ENCODE measurements at places on chromosomes 12 and 14.

GRCh38 chr12:25623816-25624215, 70.7 kb upstream of the LMNTD1 start:
- DNase-seq: no peak

GRCh38 chr12:122206976-122207375, 3.5 kb downstream of the B3GNT4 start:
- no peak for DNase-seq

- DNase-seq: no peak
Observed at GRCh38 chr12:22016982-22017381, 29.0 kb upstream of the CMAS start.

- no peak for DNase-seq
Observed at GRCh38 chr12:90128526-90128925, 419.9 kb upstream of the ATP2B1 start.

- no peak for DNase-seq
Observed at GRCh38 chr14:40164083-40164482, 731.9 kb upstream of the FBXO33 start.

DNA sequence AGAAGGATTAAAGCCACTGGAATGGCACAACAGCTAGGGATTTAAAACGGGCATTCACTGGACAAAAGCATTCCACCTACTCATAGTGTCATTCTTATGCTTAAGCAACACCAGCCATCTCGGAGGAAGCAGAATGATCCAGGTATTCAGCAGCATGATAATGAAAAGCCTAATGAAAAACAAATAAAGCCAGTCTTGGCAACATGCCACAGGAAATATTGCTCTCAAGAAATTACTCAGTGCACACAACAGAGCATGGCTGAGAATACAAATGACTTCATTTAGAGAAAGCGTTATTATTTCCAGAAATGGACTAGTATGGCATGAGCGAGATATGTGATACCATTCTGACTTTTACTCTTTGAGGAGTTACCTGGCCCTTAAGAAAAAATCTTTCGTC, 442.2 kb downstream of the APAF1 start:
- no peak for DNase-seq

DNA sequence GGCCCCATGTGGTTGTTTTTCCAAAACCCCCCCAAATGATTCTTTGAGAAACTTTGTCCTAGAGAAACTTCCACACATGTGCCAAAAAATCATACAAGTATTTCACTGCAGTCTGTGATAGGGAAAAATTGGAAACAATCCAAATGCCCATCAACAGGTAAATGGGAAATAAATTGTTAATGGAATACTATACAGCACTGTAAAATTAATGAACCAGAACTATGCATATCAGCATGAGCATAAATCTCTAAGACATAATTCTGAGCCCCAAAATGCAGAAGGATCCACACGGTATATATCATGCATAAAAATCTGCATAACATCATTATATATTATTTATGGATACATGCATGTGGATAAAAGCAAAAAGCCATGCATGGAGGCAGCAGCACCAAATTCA, 5.3 kb upstream of the FICD start:
- no peak for DNase-seq

DNA sequence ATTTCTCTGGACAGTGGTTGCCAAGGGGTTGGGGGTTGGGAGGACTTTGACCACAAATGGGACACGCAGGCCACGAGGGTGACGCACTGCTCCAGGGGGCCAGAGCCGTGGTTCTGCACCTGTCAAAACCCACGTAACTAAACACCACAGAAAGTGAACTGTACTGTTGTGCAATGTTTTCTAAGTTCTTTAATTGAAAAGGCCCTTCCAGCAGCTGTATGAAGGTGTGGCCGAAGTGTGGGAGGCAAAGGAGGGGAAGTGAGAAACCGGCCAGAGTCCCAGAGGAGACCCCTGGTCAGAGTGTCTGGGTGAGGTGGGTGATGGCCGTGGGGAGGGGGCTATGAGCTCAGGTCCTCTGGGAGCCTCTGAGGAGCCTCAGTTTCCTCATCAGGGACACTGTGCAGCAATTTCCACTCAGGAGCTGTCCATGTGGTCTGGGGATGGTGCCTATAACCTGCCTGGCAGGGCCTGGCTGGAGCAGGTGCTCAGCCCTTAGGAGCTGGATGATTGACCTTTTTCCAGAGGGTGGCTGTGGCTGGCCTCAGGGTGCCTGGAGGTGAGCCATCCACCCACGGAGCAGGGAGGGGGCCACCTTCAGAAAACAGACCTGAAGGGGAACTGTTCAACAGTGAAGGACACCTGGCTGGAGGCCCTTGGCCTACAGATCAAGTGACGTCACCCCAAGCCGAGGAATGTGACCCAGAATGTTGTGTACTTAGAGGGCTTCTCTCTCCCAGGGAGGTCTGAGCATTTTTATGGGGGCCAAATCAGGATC, 9.8 kb upstream of the BDKRB2 start:
- DNase-seq: peak; percentile 25

DNA sequence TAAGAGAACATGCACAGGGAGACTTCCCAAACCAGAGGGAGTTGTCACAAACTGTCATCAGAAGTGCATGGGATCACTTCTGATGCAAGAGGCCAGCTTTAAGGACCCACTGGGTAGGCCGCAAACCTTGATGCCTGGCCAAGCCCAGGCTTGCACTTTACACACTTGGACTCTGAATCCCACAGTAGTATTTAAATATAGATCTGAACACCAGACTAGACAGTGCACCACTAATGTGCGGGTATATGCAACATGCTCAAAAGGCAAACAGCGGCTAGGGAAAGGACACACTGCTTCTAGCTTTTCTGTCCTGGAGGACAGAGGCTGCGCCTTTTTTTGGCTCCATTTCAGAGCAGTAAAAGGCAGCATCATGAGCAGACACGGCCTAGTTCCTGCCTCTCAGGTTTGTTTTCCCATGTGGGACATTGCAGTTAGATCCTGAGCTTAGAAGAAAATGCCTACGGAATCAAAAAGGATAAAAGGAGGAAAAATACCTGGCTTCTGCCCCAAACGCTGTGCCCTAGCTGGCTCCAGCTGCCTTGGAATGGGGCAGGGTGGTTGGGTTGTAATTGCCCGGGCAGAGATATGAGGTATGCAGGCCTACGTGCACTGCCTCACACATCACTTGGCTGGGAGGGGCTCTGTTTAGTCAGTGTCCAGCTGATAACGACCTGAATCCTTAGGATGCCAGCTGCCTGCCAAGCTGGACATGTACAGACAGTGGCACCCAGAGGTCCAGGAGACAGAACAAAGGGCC, 84.5 kb upstream of the EGLN3 start:
- DNase-seq: no peak

DNA sequence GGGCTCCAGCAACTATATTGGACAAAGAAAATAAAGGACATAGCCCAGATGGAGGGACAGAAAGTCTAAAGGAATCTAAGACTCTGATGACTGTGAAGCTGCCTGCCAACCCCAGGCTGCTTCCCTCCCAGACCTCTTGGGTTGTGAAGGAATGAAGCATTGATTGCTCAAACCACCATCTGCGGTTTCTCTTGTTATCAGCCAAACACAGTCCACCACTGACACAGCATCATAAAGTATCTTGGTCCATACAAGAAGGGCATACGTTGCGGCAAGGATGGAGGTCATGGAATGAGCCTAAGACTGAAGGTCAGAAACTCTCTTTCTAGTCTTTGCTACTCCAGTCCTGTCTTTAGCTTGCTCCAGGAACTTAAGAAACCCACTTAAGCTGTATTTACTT, 58.5 kb upstream of the PLXNC1 start:
- peak; percentile 62 for DNase-seq
